Left ventricle myocardium inferior (tissue), 1 donor: ENCODE measurements at places on chromosomes 5 and 9. TPM values are rescaled to one million over a fixed set of nuclear protein-coding genes. Genes with fewer than 3 reads are reported as not detected.

DNA sequence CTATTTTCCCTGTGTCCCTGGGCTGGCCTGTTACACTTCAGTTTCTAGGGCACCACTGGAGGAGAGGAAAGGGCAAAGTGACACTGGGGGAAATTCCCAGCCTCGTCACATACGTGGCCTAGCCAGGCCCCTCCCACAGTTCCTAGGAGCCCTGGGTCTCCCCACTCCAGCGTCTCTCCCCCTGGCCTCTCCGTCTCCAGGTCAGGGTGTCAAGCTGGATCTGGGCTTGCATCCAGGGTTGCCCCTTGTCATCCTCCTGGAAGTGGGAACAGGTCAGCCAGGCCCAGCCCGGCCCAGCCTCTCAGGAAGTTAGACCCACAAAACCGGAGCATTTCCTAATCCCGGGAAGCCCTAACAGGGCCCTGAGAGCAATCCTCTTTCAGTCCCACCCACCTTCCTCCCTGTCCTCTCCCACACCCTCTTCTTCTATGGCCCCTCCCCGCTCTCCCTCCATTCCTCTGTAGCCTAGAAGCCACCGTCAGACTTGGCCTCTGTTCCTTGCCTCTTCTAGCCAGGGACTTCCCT lies 4.7 kb upstream of the TNIP1 start:
- DNase-seq: peak; percentile 54

- DNase-seq: no peak
These were observed 24.3 kb downstream of the CPLX2 start for GRCh38 chr5:175895686-175896102.

- DNase-seq: no peak
These were observed 13.0 kb downstream of the NAIF1 start for GRCh38 chr9:128054087-128054486.

DNA sequence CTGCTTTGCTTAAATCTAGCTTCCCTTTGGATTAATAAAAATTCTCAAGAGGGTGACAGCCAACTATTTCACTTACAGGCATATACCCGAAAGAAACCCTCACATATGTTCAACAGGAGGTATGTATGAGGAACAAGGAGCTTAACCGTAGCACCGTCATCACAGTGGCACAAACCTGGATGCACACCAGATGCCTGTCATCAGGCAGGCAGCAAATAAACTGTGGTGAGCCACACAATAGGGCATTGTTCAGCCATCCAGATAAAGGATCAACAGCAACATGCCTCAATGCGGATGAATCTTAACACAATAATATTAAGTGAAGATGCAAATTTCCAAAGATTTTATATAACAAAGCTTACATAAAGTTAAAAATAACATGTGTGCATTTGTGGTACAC lies 5.5 kb upstream of the TNFSF15 start:
- no peak for DNase-seq

Gene NMUR2
- total RNA-seq: not detected

Gene CENPK
- total RNA-seq: 0.38 TPM

Gene ZNF169
- total RNA-seq: 1.3 TPM
